ENCODE measurements at places on chromosomes 7 and 10. TPM values are rescaled to one million over a fixed set of nuclear protein-coding genes. Genes with fewer than 3 reads are reported as not detected.

The FAM171A1 gene
- total RNA-seq = 22.5 TPM

The SLC18A3 gene
- total RNA-seq = not detected

The TMEM196 gene
- total RNA-seq = 0.19 TPM

The DYDC2 gene
- total RNA-seq = not detected

The CTAGE8 gene
- total RNA-seq = 1.1 TPM

The SOSTDC1 gene
- total RNA-seq = 0.25 TPM

The INTS15 gene
- 13.7 TPM for total RNA-seq

The PPP1R17 gene
- total RNA-seq = not detected

The FBXO24 gene
- total RNA-seq = 0.31 TPM

The OR6V1 gene
- total RNA-seq = not detected

The HOXA6 gene
- total RNA-seq = 0.34 TPM

The KNDC1 gene
- total RNA-seq = 0.63 TPM

The LBX1 gene
- not detected for total RNA-seq

The LRRC18 gene
- not detected for total RNA-seq

The FOXK1 gene
- 16.7 TPM for total RNA-seq

The BTAF1 gene
- total RNA-seq = 11.5 TPM

The GARS1 gene
- total RNA-seq = 40.9 TPM

The BHLHA15 gene
- 405 TPM for total RNA-seq

The NAT16 gene
- total RNA-seq = 0.19 TPM

The ODAD2 gene
- not detected for total RNA-seq

The ENTPD1 gene
- total RNA-seq = 6.0 TPM

The SPDYE2B gene
- not detected for total RNA-seq

The AEBP1 gene
- total RNA-seq = 7.1 TPM

The TEX47 gene
- total RNA-seq = not detected

The HOGA1 gene
- 10.2 TPM for total RNA-seq

The FXYD4 gene
- not detected for total RNA-seq

The BICC1 gene
- 19.0 TPM for total RNA-seq

The PLEKHS1 gene
- 28.2 TPM for total RNA-seq

The SLC39A12 gene
- not detected for total RNA-seq

The SLC18A2 gene
- total RNA-seq = 2.4 TPM

The ARMH3 gene
- 15.8 TPM for total RNA-seq

The CALML3 gene
- not detected for total RNA-seq

The CDC14C gene
- not detected for total RNA-seq

The SPDYE8 gene
- total RNA-seq = not detected

The PLXNA4 gene
- 0.28 TPM for total RNA-seq

The AKR1C8 gene
- not detected for total RNA-seq

The TAS2R16 gene
- total RNA-seq = not detected

The FFAR4 gene
- 1.1 TPM for total RNA-seq

The KIF11 gene
- 1.1 TPM for total RNA-seq

The DYNC1I1 gene
- total RNA-seq = 1.5 TPM

The TMEM140 gene
- 14.3 TPM for total RNA-seq

The C1GALT1 gene
- 4.9 TPM for total RNA-seq

The SLC16A9 gene
- total RNA-seq = 1.5 TPM

The GNAT3 gene
- total RNA-seq = not detected

The TAS2R4 gene
- total RNA-seq = 0.88 TPM

The ANXA8 gene
- 0.15 TPM for total RNA-seq

The AGR2 gene
- 9.3 TPM for total RNA-seq

The OTUD1 gene
- total RNA-seq = 9.7 TPM

The SEC23IP gene
- 15.0 TPM for total RNA-seq

Data from pancreas (tissue), 10 donors.